Posterior vena cava (tissue), 2 donors: ENCODE measurements at places on chromosomes 7 and 10. TPM values are rescaled to one million over a fixed set of nuclear protein-coding genes. Genes with fewer than 3 reads are reported as not detected.

OR6B1 gene
- total RNA-seq, result not detected

GJC3 gene
- not detected for total RNA-seq

TAS2R41 gene
- 0.46 TPM for total RNA-seq

CXCL12 gene
- total RNA-seq, result 206 TPM

ASAH2 gene
- 1.9 TPM for total RNA-seq

GOLGA7B gene
- 0.19 TPM for total RNA-seq

STK31 gene
- 0.62 TPM for total RNA-seq

TSPAN12 gene
- total RNA-seq, result 7.5 TPM

TMEM196 gene
- total RNA-seq, result 1.6 TPM

CYP2C19 gene
- total RNA-seq, result not detected

ZNF735 gene
- not detected for total RNA-seq

LFNG gene
- 15.2 TPM for total RNA-seq

ZNF438 gene
- total RNA-seq, result 12.4 TPM

STEAP1 gene
- 33.6 TPM for total RNA-seq

NRP1 gene
- total RNA-seq, result 123 TPM

CLCN1 gene
- total RNA-seq, result 0.05 TPM

MRPL32 gene
- 42.6 TPM for total RNA-seq

TCAF1 gene
- 33.9 TPM for total RNA-seq

HOXA3 gene
- total RNA-seq, result 7.2 TPM

ATOH7 gene
- not detected for total RNA-seq

WASHC2A gene
- 26.7 TPM for total RNA-seq

PPP1R3C gene
- 29.1 TPM for total RNA-seq

DENND10 gene
- total RNA-seq, result 25.9 TPM

GPER1 gene
- 6.6 TPM for total RNA-seq

GPR15LG gene
- not detected for total RNA-seq

ADAM22 gene
- 18.4 TPM for total RNA-seq

CAMK2B gene
- total RNA-seq, result 1.2 TPM

HOGA1 gene
- total RNA-seq, result 1.5 TPM
